ENCODE measurements at places on chromosomes 5 and 9.

DNA sequence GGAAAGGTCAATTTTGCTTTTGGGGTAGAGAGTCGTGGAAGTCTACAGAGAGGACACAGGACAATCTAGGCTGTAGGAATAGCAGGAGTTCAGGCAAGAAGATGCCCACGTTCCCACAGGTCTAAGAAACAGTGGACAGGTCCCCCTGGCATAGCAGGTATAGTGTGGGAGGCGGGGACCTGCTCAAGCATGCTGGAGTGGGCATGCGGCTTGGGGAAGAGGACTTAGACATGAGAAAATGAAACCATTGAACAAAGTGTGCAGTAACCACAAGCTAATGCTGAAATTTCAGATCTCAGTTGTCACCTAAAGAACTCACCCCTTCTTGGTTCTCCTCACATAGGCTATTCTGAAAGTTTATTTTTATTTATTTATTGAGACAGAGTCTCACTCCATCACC, 142.8 kb upstream of the EFNA5 start:
- peak; percentile 50 for DNase-seq

DNA sequence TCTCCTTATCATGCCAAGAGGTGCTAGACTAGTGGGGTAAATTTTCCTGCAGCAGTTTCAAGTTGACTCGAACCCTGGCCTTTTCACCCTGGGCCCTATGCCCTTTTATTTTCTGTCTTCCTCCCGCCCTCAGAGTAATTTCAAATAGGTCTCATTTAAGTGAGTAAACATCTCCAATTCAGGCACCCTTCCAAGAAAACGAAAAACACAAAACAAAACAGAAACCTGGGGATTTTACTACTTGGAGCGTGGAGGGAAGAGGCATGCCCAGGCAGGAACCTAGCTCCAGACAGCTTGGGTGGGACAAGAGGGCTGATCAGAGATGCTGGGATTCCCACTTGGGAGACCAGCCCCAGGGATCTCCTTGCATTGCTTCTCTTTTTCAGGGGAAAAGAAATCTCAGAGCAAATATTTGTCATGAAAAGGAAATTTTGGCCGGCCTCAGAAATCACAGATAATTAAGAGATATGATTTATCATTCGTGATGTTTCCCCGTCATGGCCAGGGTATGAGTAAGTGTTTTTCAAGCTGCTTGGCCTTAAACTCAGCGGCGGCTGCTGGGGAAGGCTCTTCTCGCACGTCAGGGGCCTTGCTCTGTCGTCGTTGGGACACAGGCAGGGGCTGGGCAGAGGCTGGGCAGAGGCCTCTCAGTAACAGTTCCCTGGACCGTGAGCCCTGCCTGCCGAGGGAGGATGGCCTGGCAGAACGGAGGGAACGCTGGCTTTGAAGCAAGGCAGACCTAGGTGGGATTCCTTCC, 248.6 kb upstream of the KLF4 start:
- no peak for DNase-seq

- no peak for DNase-seq
Measured at GRCh38 chr5:154547551-154547950, 69.5 kb upstream of the HAND1 start.

- peak; percentile 13 for DNase-seq
Measured at GRCh38 chr5:25119650-25120049, 474.9 kb upstream of the CDH10 start.

DNA sequence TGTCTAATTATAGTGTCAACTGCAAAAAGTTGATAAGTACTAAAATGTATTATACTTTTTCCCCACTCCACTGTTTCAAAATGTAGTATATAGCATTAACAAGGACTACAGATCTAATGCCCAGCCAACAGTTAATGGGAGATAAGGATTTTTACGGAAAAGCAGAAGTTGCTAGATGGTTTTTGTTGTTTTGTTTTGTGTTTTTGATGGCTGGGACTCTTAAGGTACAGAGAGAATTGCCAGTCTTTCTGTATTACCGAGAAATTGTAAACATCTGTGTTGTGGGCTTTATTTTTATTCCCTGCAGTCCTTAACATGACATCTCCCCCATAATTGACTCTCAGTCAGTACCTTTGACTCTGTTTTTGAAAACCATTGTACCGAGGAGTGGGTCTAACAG, 44.0 kb downstream of the TRIO start:
- DNase-seq = no peak

- DNase-seq = no peak
Measured at GRCh38 chr9:5442400-5443011, 4.8 kb upstream of the PLGRKT start.

DNA sequence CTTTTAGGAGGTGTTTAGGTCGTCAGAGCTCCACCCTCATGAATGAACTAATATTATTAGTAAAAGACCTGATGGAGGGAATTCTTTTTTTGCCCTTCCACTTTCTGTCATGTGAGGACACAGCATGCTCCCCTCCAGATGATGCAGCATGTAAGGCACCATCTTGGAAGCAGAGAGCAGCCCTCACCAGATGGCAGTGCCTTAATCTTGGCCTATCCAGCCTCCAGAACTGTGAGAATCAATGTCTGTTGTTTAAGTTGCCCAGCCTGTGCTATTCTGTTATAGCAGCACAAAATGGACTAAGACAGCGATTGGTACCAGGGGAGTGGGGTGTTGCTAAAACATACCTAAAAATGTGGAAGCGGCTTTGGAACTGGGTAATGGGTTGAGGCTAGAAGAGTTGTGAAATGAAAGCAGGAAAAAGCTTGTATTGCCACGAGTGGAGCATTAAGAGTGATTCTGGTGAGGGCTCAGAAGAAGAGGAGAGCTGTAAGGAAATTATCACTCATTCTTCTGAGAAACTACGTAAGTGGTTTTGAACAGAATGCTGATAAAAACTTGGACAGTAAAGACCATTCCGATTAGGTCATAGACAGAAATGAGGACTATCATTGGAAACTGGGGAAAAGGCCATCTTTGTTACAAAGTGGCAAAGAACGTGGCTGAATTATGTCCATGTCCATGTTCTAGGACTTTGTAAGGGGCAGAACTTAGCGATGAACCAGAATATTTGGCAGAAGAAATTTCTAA, 28.6 kb downstream of the PTPDC1 start:
- DNase-seq = no peak

GRCh38 chr5:172051643-172052339, 45.4 kb upstream of the FBXW11 start:
- DNase-seq = no peak

DNA sequence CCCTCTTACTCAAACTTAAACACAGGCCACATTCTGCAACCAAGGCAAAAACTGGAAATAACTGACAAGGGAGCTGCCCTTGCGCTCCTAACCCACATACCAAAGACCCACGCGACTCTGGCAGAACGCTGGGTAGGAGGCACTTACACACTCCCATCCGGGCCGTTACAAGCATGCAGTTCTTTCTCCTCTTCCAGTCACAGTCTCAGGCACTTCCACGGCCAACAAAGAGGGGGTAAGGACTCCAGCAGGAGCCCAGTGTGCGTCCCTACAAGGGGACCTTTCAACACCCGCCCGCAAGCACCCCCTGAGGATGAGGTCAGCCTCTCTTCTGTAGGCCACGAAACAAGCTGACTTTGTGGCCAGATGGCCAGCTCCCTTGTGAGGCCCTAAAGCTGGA, 57.4 kb downstream of the SERINC5 start:
- no peak for DNase-seq

DNA sequence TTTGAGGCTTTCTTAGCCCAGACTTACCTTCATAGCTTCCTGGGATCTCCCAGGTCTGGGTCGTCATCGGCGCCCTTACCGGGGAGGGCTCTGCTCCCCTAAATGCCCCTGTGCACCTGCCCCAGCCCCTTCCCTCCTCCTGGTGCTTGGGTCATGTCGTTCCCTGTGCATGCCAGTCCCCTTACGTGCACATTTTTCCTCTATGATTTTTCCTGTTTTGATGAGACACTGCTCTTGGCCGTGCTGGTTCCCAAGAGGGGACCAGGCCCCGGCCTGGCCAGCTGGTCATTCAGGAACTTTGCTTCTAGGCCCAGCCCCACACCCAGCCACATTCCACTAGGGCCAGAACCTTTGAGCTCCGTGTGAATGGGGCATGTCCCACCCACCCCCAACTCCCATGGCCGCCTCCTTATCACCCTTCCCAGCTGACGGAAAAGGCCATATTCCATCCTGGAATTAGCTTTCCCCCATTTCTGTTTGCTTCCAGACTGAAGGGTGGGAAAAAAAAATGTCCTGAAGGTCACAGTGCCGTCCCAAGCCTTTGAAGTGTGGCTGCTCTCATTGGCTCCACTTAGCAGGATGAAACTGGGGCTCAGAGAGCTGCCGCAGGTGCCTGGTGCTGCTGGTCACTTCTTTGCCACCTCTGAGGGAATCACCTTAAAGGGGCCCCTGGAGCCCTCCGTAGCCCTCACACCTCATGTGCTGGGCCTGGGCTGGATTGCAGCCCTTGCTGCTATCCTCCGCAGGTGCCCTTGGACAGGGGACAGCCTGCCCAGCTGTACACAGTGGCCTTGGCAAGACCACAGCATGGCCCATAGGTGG, 25.1 kb downstream of the ERGIC1 start:
- no peak for DNase-seq

GRCh38 chr5:133251296-133252132, 199.7 kb downstream of the HSPA4 start:
- DNase-seq = no peak

DNA sequence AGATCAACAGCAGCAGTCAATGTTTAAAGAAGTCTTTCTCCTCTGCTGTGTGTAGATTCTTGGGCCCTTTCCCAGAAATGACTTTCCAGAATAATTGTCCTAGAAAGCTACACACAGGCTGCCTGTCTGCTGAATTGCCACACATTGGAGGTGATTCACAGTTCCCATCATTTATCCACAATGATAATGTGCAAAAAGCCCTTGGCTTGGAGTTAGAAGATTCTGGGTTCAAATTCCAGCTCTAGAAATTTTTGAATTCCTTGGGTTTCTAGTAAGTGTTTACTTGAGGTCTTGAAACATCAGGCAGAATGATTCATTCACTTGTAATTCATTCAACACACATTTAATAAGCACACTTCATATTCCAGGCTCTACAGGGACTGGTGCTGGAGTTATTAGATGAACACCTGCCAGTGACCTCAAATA, 28.6 kb upstream of the EPB41L4B start:
- DNase-seq = no peak

- no peak for DNase-seq
Measured at GRCh38 chr5:118967059-118967508, 21.3 kb downstream of the DTWD2 start.

GRCh38 chr9:110156902-110157301, 51.1 kb downstream of the C9orf152 start:
- peak; percentile 51 for DNase-seq

GRCh38 chr5:139689631-139690063, 41.5 kb downstream of the CXXC5 start:
- no peak for DNase-seq

GRCh38 chr9:32955655-32956478, 45.6 kb downstream of the APTX start:
- no peak for DNase-seq

- DNase-seq = no peak
Measured at GRCh38 chr5:145811834-145812625, 23.1 kb downstream of the PRELID2 start.

DNA sequence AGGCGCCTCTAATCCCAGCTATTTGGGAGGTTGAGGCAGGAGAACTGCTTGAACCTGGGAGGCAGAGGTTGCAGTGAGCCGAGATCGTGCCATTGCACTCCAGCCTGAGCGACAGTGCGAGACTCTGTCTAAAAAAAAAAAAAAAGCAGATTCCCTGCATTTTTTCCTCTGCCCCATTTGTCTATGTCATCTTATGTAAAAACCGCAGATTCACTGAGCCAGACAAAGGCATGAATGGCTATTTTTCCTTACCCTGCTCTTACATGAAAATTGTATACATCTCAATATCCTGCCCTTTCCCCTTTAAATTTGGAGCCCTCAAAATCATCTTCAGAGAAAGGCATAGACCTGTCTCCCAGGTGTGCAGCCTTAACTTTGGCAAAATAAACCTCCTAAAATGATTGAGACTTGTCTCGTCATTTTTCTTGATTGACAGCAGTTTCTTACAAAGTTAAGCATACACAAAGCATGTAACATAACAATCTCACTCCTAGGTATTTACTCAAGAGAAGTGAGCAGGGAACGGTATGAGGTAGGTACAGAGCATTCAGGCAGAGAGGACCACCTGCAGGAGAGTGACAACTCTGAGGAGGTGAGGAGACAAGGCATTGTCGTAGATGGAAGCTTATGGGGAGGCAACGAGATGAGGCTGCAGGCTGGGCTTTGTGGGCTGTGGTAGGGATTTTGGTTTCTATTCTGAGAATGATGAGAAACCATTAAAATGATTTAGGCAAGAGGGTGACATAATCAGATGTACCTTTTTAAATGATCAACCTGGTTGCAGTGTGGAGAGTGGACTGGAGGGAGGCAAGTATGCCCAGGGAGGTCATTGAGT, 65.7 kb upstream of the IL6ST start:
- no peak for DNase-seq

- no peak for DNase-seq
Measured at GRCh38 chr9:70571258-70571657, 156.8 kb upstream of the KLF9 start.

DNA sequence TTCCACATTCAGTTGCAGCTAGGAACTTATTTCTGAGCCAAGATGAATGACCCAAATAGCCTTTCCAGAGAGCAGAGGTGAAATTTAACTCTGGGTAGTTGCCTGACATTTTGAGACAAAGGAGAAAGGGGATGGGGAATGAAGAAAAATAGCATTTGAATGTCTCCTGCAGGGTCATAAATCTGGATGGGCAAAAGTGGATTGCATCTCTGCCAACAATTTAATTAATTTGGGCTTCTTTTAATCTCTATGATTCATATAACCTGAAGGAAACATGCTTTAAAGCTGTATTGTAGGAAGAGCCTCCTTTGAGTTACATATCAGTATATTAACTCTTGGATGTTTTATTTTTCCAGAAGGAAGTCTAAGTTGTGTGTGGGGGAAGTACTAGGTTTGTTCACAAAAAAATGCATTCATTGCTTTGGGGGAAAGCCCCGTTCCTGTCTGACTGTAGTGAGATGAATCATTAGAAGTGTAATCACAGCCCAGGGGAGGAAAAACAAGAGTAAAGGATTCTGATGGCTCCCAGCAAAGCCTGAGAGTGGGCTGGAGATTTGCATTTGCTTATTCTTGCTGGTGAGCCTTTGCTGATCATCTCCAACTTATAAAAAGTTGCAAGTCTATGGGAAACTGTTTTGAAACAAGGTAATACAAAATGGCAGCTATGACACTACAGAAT, 133.0 kb upstream of the IQGAP2 start:
- DNase-seq = peak; percentile 43

DNA sequence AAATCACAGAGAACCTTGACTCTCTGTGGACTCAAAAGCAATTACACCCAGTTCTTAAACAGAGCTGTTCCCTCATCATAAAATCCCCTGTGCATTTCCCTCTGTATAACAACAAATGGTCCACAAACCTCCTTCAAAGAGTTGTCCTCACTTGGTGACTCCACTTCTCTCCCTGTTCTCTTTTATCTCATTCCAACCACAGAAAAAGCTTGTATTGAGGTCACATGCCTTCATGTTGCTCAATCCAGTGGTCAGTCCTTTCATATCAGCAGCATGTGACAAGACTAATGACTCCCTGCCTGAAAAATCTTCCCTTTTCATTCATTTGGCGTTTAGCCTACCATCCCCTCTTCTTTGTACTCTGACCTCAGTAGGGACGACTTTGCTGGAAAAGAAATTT, 158.0 kb downstream of the DEPDC1B start:
- no peak for DNase-seq
